ENCODE measurements at places on chromosomes 7 and 10. TPM values are rescaled to one million over a fixed set of nuclear protein-coding genes. Genes with fewer than 3 reads are reported as not detected.

Gene EBF3
- total RNA-seq: 1.5 TPM

Gene FAM25C
- not detected for total RNA-seq

Gene NPY4R
- not detected for total RNA-seq

Gene ARHGEF35
- 0.84 TPM for total RNA-seq

Gene OR2A5
- total RNA-seq: not detected

Gene FAM200A
- 4.9 TPM for total RNA-seq

Gene ERCC6
- 3.5 TPM for total RNA-seq
